Heart right ventricle (tissue), 16 donors: ENCODE measurements at places on chromosomes 12 and 14. TPM values are rescaled to one million over a fixed set of nuclear protein-coding genes. Genes with fewer than 3 reads are reported as not detected.

DNA sequence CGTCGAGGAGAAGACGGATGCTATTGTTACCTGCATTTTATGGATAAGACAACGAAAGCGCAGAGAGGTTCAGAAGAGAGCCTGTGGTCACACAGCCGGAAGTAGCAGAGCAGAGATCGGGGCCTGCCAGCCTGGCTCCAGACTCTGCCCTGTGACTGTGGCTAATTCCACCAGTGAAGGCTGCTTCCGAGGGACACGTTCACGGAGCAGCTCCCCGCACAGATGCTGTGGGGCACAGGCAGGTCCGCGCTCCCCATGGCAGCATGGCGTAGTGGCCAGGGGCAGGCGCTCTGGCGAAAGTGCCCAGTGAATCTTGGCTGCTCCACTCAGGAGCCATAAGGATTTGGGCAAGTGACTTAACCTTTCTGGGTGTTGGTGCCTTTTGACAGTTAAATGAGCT lies 9.8 kb downstream of the RIMBP2 start:
- no peak for DNase-seq

The NRL gene
- 3.3 TPM for polyA plus RNA-seq

The SLC25A47 gene
- not detected for polyA plus RNA-seq

GRCh38 chr12:39883411-39883810 lies 222.5 kb downstream of the SLC2A13 start:
- DNase-seq, result no peak
